NCI-H187 (cell line): ENCODE measurements at places on chromosomes 2 and 18.

DNA sequence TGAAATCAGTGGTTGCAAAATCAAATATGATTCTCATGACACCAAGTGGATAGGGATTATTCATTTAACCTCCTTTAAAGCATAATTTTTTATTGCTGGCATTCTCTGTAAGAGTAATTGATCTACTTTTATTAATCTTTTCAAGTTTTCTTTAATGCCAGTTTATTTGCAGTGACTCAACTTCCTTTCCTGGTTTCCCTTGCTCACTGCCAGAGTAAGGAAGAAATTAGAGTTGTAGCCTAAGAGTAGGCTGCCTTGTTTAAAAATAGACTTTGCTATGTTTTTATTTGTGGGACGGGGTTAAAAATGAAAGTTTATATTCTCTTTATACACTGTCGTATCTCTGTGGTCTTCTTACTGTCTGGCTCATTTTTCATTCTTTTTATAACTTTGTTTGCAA is 148.6 kb downstream of the WDR7 start:
- no peak for DNase-seq

- DNase-seq, result no peak
These were observed 12.1 kb downstream of the RNF144A start for GRCh38 chr2:6929196-6929819.

GRCh38 chr2:235937936-235938335 is 230.2 kb downstream of the GBX2 start:
- DNase-seq, result no peak

DNA sequence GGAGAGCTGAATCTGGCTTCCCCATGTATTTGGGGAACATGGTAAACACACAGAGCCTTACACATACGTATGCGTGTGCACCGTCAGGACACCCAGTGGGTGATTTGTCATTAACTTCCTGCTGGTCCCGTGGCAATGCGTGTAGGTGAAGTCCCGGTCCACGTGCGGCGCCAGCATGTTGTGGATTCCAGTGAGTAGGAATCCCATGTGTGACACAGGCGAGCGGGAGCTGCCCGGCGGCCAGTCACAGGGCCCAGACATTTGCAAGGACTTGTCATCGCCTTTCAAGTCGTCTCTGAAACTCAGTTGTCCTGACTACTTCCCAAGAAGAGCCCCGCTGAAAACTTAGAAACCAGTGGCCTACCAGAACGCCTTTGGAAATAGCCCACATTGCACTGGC is 102.0 kb downstream of the RNF144A start:
- no peak for DNase-seq

GRCh38 chr2:1743396-1744150 is 742 bp downstream of the PXDN start:
- no peak for DNase-seq

GRCh38 chr2:128408349-128409305 is 90.0 kb upstream of the HS6ST1 start:
- no peak for DNase-seq

DNA sequence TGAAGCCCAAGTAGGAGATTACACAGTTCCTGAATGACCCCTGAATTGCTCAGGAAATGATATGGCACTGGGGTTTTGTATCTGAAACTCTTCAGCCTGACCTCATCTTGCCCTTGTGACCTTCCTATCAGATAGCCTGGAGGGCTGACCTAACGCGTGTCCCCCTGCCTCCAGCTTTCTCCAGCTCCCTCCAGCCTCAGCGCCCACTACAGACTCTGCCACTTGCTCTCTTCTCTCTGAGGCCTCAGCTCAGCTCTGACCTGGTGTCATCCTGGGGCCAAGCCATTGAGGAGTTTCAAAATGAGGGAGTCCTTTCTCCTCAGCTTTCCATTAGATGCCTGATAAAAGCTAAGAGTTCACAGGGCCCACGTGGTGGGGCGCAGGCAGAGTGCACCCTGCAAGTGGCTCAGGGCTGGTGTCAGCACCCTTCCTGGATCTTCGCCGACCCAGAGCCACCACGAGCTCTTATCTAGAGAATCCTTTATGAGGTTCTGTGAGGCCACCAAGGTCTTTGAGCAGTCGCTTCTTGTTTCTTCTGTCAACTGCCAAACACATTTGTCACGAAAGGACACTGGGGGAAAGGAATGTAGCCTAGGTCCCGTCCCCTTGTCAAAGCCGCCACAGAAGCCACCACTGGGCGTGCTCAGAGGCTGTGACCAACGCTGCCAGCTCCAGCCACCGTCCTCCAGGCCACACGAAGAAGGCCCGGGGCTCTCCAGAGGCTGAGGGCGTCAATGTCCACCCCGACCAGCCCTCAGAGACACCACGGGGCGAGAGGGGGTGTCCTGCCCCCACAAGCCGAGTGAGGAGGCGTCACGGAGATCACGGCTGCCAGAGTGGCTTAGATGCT is 131.3 kb upstream of the GPC1 start:
- no peak for DNase-seq
